Tibial nerve (tissue), 4 donors: ENCODE measurements at places on chromosomes 6 and 20.
A peak's percentile ranks its signal among the peaks of the same experiment; 100 is the strongest.

DNA sequence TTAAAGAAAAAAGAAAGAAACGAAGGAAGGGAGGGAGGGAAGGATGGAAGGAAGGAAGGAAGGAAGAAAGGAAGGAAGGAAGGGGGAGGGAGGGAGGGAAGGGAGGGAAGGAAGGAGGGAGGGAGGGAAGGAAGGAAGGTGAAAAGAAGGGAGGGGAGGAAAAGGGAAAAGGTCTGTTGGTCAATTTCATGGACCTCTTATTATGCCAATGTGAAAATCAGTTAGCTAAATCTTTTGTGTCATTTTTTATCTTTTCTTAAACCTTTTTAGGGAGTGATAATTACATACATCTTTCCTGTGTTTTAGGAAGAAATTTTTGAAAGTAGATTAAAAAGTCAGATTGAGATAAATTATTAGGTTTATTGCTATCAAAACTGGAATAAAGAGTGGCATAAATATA lies 670.2 kb upstream of the CITED2 start:
- H3K36me3 ChIP-seq, result no peaks in the 10 kb centered on the region
- no peak overlapping the region for H3K4me3 ChIP-seq
- no peak overlapping the region for H3K27ac ChIP-seq
- H3K27me3 ChIP-seq, result no peaks in the 10 kb centered on the region

- H3K27me3 ChIP-seq, result no peaks in the 10 kb centered on the region
- DNase-seq, result no peak
- H3K27ac ChIP-seq, result no peak overlapping the region
- no peaks in the 10 kb centered on the region for H3K36me3 ChIP-seq
- no peak overlapping the region for H3K4me3 ChIP-seq
These were observed 55.6 kb downstream of the PRR18 start for GRCh38 chr6:166252601-166253000.

- peak overlapping the region; percentile 83 for H3K27ac ChIP-seq
- H3K27me3 ChIP-seq, result no peaks in the 10 kb centered on the region
- H3K4me3 ChIP-seq, result no peak overlapping the region
- peak; percentile 88 for DNase-seq
- H3K4me1 ChIP-seq, result peaks cover 25% of the 10 kb centered on the region
These were observed 49.0 kb upstream of the RNF24 start for GRCh38 chr20:4064144-4064909.

DNA sequence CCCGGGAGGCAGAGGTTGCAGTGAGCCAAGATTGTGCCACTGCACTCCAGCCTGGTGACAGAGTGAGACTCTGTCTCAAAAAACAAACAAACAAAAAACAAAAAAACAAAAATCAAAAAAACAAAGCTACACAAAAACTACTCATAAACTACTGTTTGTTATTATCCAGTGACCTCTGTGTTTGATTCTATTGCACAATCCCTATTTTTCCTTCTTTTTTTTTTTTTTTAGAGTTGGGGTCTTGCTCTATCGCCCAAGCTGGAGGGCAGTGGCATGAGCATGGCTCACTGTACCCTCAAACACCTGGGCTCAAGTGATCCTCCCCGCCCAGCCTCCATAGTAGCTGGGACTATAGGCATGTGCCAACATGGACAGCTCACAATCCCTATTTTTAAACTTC lies 92.7 kb downstream of the FAM217A start:
- no peaks in the 10 kb centered on the region for H3K36me3 ChIP-seq
- no peak overlapping the region for H3K27ac ChIP-seq
- H3K27me3 ChIP-seq, result no peaks in the 10 kb centered on the region
- peaks cover 15% of the 10 kb centered on the region for H3K4me1 ChIP-seq
- no peak overlapping the region for H3K4me3 ChIP-seq

DNA sequence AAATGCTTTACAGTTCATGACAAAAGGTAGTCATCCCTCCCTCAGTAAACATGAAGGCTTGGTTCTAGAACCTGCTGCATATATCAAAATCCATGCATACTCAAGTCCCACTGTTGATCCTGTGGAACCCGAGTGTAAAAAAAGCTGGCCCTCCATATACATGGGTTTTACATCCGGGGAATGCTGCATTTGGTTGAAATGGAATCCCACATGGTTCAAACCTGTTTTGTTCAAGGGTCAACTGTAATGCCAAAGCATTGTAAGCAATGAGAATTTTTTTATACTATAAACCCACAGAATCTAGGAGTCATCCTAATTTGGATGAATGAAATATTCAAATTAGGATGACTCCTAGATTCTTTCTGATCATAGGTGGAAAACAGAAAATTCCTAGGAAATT lies 5.9 kb upstream of the HDAC2 start:
- H3K36me3 ChIP-seq, result no peaks in the 10 kb centered on the region
- peaks cover 17% of the 10 kb centered on the region for H3K4me1 ChIP-seq
- no peak for DNase-seq
- no peak overlapping the region for H3K4me3 ChIP-seq
